ENCODE measurements at places on chromosomes 12 and 14.
A peak's percentile ranks its signal among the peaks of the same experiment; 100 is the strongest.

- DNase-seq, result peak; percentile 92
These were observed 63.2 kb upstream of the SLC24A4 start for GRCh38 chr14:92259613-92260357.

DNA sequence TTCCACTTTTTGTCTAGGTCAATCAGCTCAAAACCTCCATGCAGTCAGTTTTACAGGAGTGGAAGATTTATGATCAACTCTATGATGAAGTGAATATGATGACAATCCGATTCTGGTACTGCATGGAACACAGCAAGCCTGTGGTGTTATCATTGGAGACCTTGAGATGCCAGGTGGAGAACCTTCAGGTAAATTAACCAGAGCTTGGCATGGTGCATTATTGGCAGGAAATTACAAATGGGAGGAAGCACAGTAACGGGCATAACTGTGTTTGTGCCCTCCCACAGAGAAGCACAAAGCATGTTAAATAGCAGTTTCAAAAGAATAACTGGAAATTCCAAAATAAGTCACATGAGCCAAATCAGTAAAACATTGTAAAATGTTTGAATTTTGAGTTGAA is 135.6 kb downstream of the ESR2 start:
- DNase-seq, result no peak

GRCh38 chr12:57085999-57086492 is 2.9 kb upstream of the NAB2 start:
- DNase-seq, result no peak

DNA sequence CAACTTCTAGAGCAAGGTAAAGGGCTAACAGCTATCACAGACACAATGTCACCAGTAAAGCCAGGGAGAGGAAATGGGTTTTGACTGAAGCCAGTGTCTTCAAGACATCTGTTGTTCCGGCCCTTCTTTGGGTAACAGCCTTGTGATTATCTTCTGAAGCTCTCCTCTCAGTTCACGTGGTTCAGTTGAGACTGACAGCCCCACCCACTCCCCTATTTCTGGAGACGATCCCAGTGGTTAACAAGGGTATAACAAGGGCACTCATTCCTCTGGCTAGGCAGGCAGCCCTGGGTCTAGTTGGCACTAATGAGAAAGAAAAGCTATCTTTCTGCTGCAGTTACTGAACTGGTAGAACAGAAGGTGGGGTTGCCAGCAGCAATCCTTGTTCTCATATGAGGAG is 6.9 kb downstream of the GNPTAB start:
- no peak for DNase-seq

GRCh38 chr12:100920493-100920892 is 125.9 kb downstream of the ANO4 start:
- no peak for DNase-seq

- no peak for DNase-seq
These were observed 12.2 kb downstream of the CAPZA3 start for GRCh38 chr12:18750085-18750484.

- DNase-seq, result no peak
These were observed 304.1 kb downstream of the EGLN3 start for GRCh38 chr14:33646692-33647260.

- DNase-seq, result no peak
These were observed 82.4 kb downstream of the SYT10 start for GRCh38 chr12:33357181-33357580.

GRCh38 chr12:90013409-90013808 is 304.8 kb upstream of the ATP2B1 start:
- no peak for DNase-seq

DNA sequence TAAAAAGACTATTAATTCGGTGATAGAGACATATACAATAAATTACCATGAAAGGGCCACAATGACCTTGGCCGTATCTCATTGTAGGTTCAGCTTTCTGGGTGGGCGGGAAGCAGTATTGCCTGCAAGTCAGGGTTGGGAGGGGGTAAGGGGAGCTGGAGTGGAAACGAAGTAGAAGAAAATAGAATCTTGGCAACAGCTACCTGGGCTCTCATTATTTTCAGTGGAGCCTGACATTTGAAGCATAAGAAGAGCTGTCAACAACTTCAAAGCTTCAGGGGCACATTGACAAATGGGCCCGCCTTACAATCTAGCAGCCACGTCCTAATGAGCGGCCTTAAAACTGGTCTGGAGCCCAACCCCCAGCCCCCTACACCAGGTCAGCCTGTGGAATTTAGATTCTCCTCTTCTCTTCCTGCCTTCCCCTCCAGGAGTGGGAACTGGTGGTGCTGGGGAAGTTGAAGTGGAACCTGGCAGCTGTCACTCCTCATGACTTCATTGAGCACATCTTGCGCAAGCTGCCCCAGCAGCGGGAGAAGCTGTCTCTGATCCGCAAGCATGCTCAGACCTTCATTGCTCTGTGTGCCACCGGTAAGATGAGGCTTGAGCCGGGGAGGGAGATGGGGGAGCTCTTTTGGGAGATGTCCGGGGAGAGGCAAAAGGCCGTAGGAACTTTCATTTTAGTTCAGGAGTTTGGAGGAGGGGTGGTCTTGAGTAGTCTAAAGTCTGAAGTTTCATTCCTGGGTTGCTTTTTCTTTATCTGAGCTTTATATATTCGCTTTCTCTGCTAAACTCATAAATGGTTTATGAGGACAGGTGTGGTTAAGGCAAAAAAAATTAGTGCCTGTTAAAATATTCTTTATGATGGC is 5.0 kb downstream of the CCND2 start:
- DNase-seq, result no peak

DNA sequence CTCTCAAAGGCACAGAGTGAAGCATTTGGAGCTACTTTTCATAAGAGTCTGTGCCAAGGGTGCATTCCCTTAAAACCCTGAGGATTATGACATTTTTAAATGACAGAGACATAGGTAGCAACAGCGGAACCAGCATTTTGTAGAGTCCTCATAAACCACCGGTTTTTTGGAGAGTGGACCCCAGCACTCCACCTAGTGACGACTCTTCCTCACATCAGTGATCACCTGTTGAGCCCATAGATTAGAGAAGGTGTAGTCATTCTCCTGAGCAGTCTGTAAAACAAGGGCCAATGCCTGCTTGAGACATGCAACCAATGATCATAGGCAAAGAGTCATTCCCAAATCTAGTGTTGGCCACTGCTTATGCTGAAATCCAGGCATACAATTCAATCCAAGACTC is 399.1 kb downstream of the GXYLT1 start:
- no peak for DNase-seq

DNA sequence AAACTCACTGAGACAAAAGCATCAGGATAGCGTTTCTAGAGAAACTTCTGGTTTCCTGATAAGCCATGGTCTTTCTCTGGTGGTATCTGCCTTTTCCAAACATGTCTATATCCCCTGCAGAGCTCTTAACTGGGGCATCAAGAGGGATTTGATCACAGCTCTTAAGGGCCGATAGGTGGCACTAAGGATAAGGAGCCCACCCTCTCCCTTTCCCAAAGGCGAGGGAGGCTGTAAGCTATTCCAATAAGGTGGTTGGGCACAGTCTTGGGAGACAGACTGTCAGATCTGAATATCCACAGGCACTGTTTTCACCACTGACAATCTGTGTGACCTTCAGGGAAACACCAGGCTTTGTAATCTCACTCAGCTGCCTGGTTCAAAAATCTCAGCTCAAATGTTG is 206.0 kb downstream of the ADGRD1 start:
- no peak for DNase-seq

- no peak for DNase-seq
These were observed at the start of gene C14orf132 for GRCh38 chr14:96038920-96039632. C14orf132 (plus strand) TSS chr14:96039362; CDS start chr14:96039501, 139 bp downstream.

GRCh38 chr12:124242529-124243065 is 52.3 kb upstream of the RFLNA start:
- no peak for DNase-seq

DNA sequence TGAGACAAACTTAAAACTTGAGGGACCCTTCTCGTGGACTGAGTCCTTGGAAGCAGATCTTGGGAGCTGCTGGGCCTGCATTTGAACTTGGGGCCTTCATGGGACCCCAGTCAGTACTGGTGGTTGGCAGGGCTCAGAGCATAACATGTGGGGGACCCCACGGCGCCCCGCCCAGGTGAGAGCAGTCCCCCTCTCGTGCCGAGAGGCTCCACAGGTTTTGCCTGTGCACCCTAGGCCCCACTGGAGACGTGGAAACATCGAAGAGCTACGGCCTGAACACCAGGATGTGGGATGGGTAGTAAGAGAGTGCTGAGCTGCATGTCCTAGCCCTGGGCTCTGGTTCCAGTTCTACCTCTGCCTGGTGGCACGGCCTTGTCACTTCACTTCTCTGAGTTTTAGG is 84.1 kb downstream of the CACNA1C start:
- no peak for DNase-seq

- DNase-seq, result no peak
These were observed 546.5 kb upstream of the MIS18BP1 start for GRCh38 chr14:45799511-45799910.

DNA sequence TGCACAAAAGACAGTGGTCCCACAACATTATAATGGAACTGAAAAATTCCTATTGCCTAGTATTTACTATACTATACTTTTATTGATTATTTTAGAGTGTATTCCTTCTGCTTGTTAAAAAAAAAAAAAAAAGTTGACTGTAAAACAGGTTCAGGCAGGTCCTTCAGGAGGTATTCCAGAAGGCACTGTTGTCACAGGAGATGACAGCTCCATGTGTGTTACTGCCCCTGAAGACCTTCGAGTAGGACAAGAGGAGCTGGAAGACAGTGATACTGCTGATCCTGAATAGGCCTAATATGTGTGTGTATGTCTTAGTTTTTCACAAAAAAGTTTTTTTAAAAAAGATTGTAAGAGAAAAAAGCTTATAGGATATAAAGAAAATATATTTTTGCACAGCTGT is 12.3 kb downstream of the UBE2N start:
- DNase-seq, result no peak

GRCh38 chr12:106682594-106683234 is 91.8 kb upstream of the RIC8B start:
- DNase-seq, result peak; percentile 21

DNA sequence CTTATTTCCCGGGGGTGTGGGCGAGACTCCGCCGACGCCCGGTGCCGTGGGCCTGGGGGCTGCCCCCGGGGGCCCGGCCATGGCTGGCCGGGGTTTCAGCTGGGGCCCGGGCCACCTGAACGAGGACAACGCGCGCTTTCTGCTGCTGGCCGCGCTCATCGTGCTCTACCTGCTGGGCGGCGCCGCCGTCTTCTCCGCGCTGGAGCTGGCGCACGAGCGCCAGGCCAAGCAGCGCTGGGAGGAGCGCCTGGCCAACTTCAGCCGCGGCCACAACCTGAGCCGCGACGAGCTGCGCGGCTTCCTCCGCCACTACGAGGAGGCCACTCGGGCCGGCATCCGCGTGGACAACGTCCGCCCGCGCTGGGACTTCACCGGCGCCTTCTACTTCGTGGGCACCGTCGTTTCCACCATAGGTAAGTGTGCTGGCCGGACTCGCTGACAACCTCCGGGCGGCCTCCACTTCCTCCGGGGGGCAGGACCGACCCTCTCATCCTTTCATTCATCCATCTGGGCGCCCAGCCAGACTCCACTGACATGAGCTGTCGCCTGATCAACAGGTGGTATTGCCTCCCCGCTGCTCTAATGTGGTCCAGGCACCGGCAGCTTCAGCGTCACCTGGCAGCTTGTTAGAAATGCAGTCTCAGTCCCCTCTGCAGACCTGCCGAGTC is 467 bp downstream of the KCNK13 start:
- no peak for DNase-seq

DNA sequence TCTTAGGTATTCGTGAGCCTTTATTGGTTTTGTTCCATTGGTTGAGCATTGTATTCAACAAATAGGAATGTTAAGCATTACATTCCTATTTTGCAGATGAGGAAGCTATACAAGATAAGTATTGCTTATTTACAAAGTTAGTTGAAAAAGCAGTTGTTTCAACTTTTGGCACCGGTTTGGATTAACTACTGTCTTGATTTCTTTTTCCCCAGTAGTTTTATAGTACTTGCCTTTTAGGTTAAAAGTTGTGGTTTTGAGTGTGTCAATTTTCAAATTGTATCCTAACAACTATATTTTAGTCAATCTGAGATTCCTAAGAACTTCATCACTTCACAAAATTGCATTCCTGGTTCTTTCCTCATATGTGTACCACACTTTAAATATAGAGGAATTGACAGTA is 23.8 kb upstream of the MBIP start:
- DNase-seq, result no peak
